ENCODE measurements at places on chromosomes 2 and 18.

DNA sequence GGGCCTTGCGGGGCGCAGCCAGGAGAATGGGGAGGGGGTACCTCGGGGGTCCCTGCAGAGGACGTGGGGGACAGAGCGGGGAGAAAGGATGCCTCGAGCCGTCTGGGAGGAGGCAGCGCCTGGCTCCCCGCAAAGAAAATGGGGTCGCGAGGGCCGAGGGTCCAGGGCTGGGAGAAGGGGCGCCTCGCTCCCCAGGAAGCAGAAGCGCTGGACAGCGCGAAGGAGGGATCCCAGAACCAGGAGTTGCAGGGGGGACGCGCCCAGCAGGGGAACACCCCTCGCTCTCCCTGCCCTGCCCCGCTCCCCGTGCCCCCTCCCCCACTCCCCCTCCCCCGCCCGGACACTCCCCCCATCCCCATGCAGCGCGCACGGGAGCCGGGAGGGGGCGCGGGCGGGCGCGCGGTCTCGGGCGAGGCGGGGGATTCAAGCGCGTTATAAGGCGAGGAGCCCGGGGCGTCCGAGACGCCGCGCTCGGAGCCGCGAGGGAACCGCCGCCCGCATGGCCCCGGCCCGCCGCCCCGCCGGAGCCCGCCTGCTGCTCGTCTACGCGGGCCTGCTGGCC, at the start of gene ERFE:
ERFE (plus strand) TSS at position 462 of the 562 bp plus-strand sequence; CDS start at position 500, 38 bp downstream.
- DNase-seq: peak; percentile 16

DNA sequence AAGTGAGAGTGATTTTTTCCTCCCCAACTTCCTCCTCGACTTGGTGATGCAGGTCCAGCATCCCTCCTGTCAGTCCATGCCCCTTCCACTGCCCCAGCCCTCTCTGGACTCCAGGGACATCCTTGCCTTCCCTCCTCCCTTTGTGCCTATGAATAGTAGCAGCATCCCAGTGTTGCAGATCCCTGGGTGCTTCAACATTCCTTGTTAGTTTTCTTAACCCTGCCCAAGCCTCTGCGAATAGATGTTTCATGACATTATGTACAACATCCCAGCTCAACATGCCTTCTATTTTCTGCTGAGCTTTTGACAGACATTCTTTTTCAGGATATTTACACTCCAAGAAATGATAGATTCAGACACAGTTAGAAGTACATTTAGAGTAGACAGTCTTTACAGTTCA, 35.3 kb upstream of the CCDC150 start:
- no peak for DNase-seq

GRCh38 chr18:58348951-58349350, 279.9 kb downstream of the ALPK2 start:
- no peak for DNase-seq

DNA sequence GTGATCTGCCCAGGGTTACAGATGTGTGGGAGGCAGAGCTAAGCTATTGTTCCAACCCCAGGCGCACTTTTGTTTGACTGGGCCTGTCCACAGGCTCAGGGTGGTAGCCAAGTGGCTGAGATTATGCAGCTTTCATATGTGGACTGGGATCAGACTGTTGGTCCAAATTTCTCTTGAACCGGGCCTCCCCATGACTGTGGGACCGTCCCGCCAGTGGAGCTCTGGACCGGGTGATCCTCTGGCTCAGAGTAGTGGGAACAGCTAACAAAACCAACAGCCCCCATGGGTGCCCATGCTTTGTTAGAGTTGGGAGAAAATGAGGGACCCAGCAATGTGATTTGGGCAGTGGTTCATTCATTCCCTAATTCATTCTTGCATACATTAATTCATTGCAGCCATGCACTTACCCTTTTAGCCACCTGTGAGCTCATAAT, 86.8 kb upstream of the HS6ST1 start:
- no peak for DNase-seq

- no peak for DNase-seq
Observed at GRCh38 chr2:12932192-12932591, 215.5 kb downstream of the TRIB2 start.

- DNase-seq: no peak
Observed at GRCh38 chr18:49359732-49360444, 100.6 kb downstream of the DYM start.

GRCh38 chr18:43420950-43421349, 143.7 kb upstream of the SYT4 start:
- peak; percentile 14 for DNase-seq

DNA sequence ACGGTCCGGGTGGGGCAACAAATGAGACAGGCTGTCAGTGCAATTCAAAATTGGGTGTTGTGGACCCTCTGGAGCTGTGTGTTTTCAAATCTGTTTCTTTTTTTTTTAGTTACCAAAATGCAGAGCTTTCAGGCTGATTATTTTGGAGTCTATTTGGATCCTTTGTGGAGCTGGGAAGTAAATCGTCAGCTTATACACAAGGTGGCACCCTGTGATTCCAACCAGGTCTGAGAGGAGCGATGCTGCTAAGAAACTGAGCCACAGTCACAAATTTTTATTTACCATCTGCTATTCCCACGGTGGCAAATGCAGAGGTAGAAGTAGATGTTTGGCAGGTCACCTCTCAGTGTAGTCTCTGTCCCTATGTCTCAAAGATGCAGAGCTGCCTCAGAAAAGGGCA, 3.8 kb upstream of the EPC2 start:
- no peak for DNase-seq

GRCh38 chr2:240604291-240604938, 17.9 kb downstream of the CAPN10 start:
- DNase-seq: no peak

DNA sequence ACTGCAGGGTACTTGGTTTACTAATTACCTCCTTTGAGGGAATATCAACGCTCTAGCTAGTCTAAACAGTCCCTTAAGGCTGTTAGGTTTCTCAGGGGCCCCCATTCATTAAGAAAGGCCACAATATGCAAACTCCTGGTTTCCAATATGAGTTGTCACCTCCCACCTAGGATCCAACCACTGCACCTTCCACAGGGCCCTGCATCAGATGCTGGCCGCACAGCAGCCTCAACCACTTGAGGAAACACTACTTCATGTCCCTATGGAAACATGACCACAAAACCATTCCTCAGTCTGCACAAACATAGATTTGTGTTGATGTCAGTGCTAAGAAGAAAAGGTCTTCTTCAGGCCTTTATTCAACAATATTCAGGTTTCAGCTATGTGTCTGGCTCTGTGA, 40.9 kb downstream of the STAT4 start:
- DNase-seq: no peak

GRCh38 chr18:3993941-3994687, 461.0 kb downstream of the DLGAP1 start:
- no peak for DNase-seq
